ENCODE measurements at places on chromosomes 4 and X. TPM values are rescaled to one million over a fixed set of nuclear protein-coding genes. Genes with fewer than 3 reads are reported as not detected.

PCDH18 gene
- total RNA-seq, result 112 TPM

- no peaks in the 10 kb centered on the region for H3K27me3 ChIP-seq
- H3K27ac ChIP-seq, result no peak overlapping the region
- no peaks in the 10 kb centered on the region for H3K4me1 ChIP-seq
These were observed 50.2 kb downstream of the UGT2B28 start for GRCh38 chr4:69330345-69331047.

DNA sequence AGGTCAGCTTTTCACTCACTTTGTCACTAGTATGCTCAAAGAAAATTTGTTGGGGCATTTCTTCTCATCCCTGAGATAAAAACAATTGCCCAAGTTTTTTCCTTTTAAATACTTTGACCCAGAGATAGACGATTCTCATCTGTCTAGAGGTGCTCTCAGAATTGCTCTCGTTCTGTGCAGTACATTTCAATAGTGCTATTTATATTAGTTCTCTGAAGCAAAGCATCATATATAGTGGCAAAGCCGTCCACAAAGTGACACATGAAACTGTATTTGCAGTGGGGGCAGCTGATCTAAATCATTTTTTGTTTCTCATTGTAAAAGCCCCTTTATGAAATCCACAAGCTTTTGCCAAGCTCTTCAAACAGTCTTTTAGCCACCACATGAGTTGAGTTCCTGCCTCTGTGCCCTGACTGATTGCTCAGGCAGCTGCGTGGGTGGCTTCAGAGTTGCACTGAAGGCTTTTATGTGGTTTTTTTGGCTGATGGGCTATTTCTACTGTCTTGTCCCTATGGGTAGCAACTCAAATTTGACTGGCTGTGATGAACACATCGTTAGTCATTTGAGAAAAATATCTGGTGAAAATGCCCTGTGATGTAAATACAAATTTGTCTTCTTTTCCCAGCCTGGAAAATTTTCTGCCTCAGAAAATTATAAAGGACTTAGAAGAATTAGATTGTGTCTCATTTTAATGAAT, 119.1 kb upstream of the OTUD4 start:
- H3K36me3 ChIP-seq, result no peaks in the 10 kb centered on the region
- no peak overlapping the region for H3K4me3 ChIP-seq
- no peaks in the 10 kb centered on the region for H3K4me1 ChIP-seq
- no peak overlapping the region for H3K27ac ChIP-seq

DNA sequence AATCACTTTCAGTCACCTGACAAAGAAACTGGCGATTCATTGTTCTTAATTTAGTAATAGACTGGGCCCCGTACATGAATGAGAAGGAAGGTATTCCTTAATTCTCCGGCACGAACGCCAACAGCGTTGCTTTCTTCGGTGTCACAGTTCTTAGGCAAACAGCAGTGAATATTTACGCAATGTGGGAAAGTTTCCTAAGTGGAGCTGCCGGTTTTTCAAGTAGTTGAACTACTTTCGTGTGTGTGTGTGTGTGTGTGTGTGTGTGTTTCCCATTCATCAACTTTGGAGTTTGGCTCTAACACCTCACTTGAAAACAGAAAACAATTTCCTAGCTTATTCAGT, 651 bp downstream of the NXT2 start:
- DNase-seq, result no peak
- peak overlapping the region; percentile 95 for H3K4me3 ChIP-seq
- peaks cover 10% of the 10 kb centered on the region for H3K4me1 ChIP-seq
- peaks cover 23% of the 10 kb centered on the region for H3K27me3 ChIP-seq

DNA sequence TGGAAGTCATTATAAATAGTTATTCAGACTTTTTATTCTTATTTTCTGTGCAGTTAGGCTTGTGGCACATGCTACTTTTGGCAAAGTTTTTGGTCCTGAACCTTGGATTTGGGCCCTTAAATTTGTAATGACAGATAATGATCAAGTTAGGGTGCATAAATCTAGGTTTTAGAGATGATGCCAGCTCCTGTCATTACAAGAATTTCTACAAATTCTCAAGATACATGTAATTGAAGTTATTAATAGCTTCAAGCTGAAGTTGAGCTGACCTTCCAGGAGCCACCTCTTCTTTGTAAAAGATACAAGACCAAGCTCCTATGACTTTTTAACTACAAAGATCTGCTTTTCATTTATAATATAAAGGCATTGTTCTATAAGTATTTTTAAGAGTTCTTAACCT, 255.6 kb upstream of the UGT8 start:
- H3K27ac ChIP-seq, result no peak overlapping the region
- H3K36me3 ChIP-seq, result no peaks in the 10 kb centered on the region
- no peak for DNase-seq
- no peaks in the 10 kb centered on the region for H3K27me3 ChIP-seq

Measured in mesothelial cell of epicardium (in vitro differentiated cells).